ENCODE measurements at places on chromosomes 16 and 17.

GRCh38 chr16:50705436-50706110 lies 12.2 kb downstream of the NOD2 start:
- DNase-seq: no peak

GRCh38 chr16:77470851-77471250 lies 36.0 kb upstream of the ADAMTS18 start:
- DNase-seq: no peak

- no peak for DNase-seq
Measured at GRCh38 chr17:38797158-38797490, 2.2 kb downstream of the PIP4K2B start.

- DNase-seq: no peak
Measured at GRCh38 chr16:68230956-68231355, 5.0 kb downstream of the ESRP2 start.

GRCh38 chr17:19299214-19299747 lies 62.1 kb downstream of the EPN2 start:
- DNase-seq: no peak

DNA sequence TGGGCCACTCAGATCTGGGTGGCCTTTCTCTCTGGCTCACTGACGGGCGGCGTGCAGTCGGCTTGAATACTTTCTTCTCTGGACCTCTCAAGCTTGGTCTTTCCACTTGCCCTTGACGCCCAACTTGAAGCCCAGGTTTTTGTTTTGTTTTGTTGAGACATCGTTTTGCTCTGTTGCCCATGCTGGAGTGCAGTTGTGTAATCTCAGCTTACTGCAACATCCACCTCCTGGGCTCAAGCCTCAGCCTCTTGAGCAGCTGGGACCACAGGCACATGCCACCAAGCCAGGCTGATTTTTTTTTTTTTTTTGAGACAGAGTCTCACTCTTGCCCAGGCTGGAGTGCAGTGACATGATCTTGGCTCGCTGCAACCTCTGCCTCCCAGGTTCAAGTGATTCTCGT lies 22.7 kb upstream of the KIF19 start:
- DNase-seq: no peak

- DNase-seq: no peak
Measured at GRCh38 chr17:82355770-82356427, 3.1 kb upstream of the TEX19 start.

- DNase-seq: no peak
Measured at GRCh38 chr16:57301126-57301817, 16.8 kb upstream of the PLLP start.

- no peak for DNase-seq
Measured at GRCh38 chr16:72927199-72928089, 120.5 kb downstream of the ZFHX3 start.

GRCh38 chr17:32302860-32303649 lies 37.4 kb downstream of the RHBDL3 start:
- no peak for DNase-seq

DNA sequence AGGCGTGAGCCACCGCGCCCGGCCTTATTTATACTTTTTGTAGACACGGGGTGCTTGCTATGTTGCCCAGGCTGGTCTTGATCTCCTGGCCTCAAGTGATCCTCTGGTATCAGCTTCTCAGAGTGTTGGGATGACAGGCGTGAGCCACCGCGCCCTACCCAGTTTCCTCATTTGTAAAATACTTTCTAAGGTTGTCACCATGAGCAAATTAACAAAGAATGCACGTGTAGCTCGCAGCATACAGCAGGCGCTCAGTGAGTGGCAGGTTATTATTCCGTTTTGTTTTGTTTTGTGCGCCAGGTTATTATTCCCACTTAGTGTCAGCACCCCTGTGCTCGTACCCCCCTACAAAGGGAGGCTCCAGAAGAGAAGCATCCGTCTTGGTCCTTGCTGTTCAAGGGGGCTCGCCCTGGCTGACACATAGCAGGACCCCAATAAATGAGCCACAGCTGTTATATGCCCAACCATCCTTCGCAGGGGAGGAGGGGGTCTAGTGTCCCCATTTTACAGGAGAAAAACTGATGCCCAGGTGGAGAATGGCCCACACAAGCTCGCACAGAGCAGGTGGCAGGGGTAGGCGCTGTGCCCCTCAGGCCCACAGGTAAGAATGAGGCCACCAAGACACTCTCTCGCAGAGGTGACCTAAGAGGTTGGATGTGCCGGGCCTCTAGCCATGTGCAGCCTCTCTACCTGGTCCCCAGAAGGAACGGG lies 686 bp upstream of the MIEF2 start:
- DNase-seq: no peak

DNA sequence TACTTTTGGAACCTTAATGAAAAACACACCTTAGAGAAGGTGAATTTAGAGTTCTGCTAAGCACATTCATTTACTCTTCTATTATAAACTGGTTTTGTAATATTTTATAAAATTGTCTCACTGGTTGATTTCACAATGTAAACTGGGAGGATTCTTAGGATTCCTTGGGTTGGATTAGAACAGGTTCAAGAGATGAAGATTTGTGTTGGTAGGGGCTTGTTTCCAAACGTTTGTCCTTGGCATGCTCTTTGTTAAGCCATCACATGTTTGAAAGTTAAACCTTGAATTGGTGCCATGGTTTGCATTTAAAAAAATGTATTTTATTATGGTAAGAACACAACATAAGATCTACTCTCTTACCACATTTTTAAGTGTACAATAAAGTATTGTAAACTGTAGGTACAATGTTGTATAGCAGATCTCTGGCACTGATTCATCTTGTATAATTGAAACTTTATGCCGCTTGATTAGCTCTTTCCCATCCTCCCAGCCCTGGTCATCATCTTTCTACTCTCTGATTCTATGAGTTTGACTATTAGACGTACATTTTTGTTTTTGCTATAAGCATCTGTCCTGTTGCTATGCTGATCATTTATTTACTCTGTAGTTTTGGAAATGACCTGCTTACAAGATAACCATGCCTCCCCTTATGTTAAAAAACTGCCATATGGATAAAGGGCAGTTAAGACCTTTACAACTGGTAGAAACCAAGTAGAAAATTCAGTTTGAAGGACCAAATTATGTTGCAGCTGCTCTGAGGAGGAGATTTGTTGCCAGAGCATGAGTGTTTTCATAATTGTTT lies 9.6 kb downstream of the FTO start:
- no peak for DNase-seq

DNA sequence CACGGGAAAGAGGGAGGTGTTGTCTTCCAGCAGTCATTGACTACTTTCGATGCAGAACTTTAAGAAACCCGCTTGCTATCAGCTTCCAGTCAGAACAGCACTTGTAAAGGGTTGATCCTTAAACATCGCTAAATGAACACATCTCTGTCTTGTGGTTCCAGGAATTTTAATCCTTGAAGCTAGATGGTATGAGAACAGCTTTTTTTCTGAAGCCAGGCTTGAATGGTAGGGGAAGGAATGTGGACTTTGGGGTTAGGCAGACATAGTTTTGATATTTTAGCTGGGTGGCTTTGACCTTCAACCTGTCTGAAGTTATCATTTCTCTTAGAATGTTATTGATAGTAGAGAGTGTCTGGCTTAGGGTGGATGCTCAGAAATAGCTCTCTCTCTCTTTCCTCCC lies 81.1 kb downstream of the RGS9 start:
- no peak for DNase-seq

- no peak for DNase-seq
Measured at GRCh38 chr16:80680839-80681238, 123.6 kb downstream of the CDYL2 start.

DNA sequence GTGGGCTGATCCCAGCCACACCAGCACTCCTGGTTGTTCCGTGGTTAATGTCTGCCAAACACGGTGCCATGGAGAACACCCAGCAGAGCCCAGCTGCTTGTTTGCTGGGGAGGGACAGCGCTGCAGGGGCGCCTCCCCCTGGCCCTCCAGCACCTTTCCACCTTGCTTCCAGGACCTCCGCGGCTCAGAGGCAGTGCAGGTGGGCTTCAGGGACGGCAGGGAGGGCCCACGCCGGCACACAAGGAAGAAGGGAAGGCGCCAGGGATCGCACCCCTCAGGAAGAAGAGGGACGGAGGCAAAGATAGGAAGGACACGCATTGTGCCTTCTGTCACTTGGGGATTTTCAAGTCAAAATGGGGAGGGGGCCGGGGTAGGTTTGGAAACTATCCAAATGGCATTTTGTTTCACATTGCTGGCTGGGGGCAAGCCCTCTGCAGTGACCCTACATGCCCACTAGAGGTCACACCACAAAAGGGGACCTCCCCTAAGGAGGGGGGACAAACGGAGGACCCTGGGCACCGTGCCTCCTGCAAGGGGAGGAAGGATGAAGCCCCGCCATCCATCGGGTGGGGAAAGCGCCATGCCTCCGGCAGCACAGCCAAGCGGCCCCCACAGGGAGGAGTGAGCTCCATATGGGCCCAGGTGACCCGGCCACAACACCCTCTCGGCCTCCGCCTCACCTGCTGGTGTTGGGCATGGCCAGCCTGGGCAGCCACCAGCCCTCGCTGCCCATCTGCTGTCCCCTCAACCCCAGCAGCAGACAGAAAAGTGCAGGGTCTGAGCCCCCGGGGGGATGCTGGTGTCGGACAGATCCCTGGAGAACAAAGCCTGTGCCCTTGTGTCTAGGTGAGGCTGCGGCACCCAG lies 7.5 kb upstream of the C16orf95 start:
- DNase-seq: peak; percentile 13

DNA sequence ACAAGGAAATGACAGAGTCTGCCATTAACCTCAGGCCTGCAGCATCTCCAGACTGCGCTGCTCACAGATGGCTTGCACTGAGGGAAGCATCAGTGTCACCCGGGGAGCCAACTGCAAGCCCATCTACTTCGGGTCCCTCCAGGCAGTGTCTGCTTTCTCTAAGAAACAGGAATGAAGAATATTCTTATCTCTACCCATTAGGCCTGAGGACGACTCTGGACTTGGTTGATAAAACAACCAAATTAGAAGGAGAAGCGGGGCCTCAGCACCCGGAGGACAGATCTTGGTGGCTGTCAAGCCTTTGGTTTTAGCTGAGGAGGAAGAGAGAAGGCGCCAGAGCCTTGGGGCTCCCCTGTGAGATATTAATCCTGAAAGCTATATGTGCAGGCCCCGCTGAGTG lies 19.5 kb upstream of the MGAT5B start:
- no peak for DNase-seq

DNA sequence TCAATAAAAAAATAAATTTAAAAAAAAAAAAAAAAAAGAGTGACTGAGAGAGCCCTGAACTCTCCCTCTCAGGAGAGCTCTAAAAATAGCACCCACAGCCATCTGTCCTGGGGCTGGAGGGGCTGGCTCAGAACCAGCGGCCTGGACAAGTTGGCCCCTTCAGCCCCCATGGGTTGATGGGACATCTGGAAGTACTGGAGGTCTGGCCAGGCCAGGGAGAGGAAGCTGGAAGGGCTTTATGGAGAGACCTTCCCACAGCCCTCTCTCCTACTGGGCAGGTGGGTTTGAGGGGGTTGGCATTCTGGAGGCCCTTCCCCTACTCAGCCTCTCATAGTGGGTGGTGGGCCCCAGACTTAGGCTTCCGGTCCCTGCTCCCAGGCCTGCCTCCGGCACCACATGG lies 93.7 kb upstream of the TMEM97 start:
- no peak for DNase-seq

- no peak for DNase-seq
Measured at GRCh38 chr16:49528060-49528865, 154.7 kb downstream of the C16orf78 start.

DNA sequence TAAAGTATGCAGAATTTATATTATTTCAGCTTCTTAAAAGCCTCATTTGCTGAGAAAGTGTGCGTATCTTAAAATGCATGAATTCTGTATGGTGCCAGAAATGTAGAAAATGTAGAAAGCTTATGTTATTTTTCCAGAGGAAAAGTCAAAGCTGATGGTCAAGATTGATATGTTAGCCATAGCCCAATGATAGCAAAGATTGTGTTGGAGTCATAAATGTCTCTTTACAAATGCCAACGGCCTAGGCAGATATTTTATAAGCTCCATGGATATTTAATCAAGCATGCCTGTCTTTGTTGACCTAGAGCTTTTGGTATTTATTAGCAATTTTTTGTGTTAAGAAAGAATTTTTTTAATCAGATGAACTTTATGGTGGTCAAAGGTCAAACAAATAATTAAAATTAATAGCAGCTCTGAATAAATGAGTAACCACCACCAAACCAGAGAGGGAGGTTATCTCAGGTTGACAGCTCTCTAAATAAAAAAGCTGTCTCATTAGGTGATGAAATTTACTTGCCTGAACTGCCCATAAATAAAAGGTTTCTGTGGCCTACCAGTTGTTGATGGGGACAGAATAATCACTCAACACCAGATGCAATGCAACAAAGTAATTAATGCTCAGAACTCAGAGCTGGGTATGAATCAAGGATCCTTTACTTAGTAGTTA lies 28.5 kb downstream of the CLEC3A start:
- no peak for DNase-seq

DNA sequence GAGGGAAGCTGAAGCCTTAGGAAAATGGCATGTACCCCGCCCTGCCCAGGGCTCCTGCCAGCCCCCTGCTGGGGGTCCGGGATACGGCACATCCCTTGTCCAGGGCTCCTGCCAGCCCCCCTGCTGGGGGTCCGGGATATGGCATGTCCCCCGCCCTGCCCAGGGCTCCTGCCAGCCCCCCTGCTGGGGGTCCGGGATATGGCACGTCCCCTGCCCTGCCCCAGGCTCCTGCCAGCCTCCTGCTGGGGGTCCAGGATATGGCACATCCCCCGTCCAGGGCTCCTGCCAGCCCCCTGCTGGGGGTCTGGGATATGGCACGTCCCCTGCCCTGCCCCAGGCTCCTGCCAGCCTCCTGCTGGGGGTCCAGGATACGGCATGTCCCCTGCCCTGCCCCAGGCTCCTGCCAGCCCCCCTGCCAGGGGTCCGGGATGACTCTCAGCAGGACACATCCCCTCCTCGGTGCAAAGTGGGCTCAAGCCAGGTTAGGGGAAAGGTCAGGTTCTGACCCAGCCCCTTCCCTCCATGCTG lies 43.2 kb downstream of the RPH3AL start:
- DNase-seq: no peak
